ENCODE measurements at places on chromosomes 13 and 19.

- no peak for DNase-seq
These were observed 228.6 kb downstream of the DNAJC15 start for GRCh38 chr13:43251961-43252360.

DNA sequence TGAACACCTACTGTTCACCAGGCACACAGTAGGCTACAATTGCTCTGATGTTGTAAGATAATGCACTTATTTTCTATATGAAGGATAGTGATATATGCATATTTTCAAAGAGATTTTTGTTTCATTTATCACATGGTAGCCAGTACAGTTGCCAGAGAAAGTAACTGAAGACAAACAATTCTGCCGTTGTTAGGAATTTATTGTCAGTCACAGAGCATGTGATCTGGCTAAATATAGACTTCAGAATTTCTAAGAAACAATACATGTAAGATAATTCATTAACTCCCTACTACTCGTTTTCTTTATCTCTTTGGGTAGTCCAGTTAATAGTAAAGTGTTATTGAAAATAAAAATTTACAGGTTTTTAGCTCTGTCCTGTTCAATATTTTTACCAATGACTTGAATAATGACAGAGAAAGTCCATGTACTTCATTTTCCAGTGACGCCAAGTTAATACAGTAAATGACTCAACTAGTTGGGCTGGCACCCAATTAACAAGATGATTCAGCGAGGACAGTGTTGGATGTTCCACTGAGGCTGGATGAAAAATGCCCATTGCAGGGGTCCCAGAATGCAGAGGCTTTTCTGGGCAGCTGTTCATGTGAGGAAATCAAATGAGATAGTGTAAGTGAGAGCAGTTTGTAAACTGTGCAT, 35.6 kb downstream of the GJA3 start:
- DNase-seq = no peak

DNA sequence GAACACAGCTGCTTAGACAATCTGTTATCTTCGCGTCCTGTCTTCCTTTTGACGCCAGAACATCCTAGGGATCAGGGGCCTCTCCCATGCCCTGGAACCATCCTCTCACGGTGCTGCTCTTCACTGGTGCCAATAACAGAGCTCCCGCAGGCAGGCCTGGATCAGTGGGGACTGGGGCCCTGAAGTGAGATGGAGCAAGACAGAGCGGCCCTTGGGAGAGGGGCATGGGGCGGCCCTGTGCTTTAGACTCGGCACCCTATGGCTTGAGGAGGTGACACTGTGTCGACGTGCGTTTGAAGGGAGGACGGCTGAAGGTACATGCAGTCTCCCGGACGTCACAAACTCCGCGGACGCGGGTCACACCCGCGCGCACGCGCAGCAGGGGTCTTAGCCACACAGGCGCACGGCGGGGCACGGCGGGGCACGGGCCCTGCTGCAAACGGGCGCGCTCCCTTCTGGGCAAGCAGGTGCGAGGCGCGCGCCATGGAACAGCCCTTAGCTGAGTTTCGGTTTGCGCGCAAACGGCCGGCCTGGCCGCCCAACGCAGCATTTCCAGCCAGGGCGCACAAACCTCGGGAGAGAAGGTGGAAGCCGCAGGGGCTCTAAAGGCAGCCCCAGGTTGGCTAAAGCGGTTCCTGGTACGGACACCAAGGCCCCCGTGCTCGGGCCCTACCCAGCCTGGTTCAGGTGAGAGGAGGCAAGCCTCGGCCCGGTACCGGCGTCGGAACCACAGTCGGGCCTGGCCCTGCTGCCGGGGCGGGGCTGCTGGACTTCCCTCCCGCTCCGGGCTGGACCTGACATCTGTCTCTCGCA, 16.5 kb upstream of the RNF17 start:
- DNase-seq = peak; percentile 74

- DNase-seq = no peak
These were observed 11.9 kb downstream of the TMEM255B start for GRCh38 chr13:113770937-113771336.

DNA sequence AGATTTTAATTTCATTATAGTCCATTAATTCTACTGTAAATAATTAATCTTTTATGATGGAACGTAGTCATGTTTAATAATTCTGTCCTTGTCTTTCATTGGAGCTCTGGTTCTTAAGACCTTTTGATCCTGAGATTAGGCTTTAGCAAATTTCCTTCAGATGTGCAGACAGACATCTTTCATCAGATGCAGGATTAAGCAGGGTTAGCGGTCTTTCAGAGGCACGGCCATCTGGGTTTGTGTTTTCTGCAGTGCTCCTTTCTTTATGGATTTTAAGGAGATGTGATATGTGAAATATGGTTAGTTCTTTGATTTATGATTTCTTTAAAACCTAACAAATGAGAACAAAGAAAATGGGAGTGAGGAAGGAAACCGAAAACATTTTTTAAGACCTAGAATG, 643.9 kb upstream of the SGCG start:
- DNase-seq = no peak

GRCh38 chr13:95168191-95168590, 133.1 kb downstream of the ABCC4 start:
- DNase-seq = no peak

DNA sequence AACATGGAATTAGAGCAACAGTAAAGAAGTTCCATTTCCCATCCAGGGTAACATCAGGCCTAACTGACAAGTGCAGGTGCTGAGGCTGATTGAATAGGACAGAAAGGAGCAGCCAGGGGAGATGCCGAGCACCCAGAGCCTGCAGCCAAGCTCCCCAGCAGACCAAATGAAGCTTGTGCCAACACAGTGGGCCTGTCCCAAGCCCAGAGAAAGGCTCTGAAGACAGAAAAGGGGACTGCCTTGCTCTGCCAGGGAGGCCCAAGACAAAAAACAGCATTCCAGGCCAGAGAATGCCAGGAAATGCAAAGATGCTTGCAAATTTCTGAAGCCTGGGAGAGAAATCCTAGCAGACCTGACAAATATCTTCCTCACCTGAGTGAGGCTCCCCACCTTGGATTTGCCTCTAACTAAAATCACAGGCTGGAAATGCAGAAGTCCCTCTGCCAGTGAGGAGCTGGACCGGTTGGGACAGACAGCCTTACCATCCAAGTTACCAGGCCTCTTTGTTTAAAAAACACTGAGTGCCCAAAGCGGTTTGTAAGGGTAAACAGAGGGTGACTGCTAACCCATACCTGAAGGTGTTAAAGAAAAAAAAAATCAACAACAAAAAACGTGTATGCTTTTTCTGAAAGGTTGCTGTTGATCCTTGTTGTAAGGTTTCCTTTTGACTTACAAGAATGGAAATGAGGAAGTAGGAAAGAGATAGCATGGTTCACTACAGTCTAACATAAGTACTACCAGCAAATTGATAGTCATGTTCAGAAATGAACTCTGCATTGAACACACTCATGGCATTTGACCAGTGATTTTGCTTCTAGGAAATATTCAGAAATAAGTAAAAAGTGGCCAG, 11.8 kb upstream of the HMGB1 start:
- no peak for DNase-seq

- peak; percentile 77 for DNase-seq
These were observed 195.3 kb downstream of the LIG4 start for GRCh38 chr13:108020027-108020426.

GRCh38 chr19:49594157-49594992, 3.4 kb downstream of the PRR12 start:
- no peak for DNase-seq

DNA sequence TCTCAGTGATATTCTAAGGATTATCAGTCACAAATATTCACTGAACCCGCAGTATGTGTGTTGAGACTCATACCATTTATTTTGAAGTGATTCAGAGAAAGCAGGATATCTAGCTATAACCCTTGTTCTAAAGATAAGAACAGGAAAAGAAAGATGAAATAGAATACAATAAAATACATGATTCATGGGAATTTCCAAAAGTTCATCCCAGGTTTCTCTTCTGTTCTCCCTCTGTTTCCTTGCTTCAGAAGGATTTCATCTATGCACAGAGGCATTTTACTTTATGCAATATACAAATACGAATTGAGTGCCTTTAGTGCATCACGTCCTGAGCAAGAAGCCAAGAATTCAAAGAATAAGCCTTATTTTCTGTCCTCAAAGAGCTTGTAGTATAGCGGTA, 274.4 kb upstream of the GPC6 start:
- DNase-seq = no peak

DNA sequence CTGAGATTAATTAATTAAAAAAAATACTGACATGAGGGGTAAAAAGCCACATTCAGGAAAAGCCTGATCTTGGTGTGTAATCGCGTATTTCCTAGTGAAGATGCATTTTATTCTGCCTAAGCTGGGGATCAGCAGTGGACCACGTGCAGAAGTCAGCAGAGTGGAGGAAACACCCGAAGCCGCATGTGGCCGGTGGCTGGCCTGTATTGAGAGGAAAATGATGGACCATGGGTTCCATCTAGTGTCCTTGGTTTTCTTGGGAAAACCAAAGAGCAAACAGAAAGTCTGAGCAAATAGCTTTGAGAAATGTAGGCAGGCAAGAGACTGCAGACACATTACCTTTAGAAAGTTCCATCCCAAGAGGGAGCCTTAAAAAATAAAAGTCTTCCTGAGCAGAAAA, 23.7 kb upstream of the SHISA2 start:
- DNase-seq = no peak

DNA sequence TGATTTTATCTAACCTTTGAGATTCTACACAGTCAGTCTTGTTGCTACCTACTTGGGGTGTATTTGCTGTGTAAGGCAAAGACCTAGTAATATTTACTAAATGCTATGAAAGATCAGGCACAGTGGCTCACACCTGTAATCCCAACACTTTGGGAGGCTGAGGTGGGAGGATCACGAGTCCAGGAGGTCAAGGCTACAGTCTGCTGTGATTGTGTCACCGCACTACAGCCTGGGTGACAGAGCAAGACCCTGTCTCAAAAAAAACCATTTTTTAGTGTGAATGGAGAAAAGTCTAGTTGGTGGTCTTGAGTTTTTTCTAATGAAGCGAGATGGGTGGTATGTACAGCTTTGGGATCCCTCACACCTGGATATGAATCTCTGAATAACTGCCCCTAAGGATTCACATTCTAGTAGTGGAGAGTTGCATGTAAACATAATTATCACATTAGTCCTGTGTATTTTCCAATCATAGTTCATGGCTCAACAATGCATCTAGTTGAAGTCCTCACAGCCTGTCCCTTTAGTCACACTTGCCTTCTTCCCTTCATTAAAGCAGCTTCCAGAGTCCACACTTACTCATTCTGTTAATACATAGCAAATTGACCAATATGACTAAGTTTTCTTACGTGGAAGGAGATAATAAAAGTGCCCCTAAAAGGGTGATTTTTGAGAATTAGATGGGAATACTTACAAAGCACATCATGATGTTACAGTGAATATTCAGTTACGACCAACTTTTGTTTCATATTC, 7.5 kb downstream of the RPL21 start:
- DNase-seq = no peak

DNA sequence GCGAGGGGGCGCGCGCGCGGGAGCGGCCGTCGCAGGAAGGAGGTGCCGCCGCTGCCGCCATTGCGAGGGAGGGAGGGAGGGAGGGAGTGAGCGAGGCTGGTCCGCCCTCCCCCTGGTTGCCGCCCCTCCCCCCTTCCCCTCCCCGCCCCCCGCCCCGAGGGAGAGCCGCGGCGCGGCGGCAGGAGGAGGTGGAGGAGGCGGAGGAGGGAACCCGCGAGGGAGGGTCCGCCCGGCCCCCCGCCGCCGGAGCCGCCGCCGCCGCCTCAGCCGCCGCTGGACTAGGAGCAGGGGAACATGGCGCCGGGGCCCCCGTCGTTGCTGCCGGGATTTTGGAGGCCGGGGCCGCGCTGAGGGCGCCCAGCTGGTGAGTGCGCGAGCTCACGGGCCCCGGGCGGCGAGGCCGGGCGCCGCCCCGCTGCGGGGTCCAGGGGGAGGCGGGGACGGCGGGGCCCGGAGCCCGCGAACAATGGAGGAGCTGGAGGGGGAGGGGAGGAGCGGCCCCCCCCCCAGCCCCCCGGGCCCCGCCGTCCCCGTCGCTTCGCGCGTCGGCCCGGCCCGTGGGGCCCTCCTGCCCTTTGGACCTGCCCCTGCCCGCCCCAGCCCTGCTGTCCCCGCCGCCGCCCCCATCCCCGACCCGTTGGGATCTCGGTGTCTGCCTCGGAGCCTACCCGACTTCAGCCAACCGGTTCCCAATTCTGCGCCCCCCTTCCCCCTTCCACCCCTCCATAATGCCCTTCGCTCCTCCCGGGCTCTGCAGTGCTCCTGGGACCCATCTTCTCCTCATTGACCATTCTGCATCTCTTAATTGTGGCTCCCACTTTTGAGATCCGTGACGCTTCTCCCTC, at the start of gene ARHGAP35:
ARHGAP35 (plus strand) TSS at position 152 of the 845 bp plus-strand sequence. CDS start 57,679 bp downstream, outside the sequence.
- DNase-seq = peak; percentile 93

DNA sequence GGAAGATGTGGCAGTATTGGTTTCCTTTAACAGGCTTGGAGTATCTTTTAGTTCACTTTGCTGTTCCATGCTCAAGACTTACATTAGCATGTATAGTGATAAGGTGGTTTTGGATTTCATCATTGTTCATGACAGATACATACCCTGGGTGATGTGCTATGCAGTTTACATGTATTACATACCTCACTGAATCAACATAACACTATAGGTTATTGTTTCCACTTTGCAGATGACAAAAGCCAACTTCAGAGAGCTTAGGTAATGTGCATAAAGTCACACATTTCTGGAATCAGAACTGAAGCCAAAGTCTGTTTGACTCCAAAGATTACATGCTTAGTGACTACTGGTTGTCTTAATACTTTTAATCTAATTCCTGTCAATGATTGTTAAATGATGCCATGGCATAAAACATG, 7.1 kb downstream of the COMMD6 start:
- no peak for DNase-seq

GRCh38 chr13:114279146-114279545, 2.3 kb upstream of the UPF3A start:
- no peak for DNase-seq

DNA sequence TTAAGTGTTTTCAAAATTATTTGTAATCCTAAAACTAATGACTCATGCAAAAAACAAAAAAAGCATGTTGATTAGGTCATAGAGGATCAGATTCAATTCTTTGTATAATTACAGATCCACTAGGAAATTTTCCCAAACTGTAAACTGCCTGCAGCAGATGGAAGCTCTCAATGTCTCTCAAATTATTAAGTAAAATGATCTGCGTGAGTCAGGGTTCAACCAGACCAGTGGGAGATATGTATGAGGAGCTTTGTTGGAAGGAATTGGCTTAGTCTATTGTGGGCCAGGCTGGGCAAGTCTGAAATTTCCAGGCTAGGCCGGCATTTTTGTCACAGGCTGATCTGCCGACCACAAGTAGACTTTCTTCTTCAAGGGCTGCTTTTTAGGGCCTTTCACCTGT, 14.4 kb upstream of the SACS start:
- no peak for DNase-seq

- DNase-seq = peak; percentile 60
These were observed 28.9 kb downstream of the SOX21 start for GRCh38 chr13:94683409-94683808.

- DNase-seq = peak; percentile 82
These were observed 1.8 kb downstream of the MBNL2 start for GRCh38 chr13:97223711-97224541.

- DNase-seq = peak; percentile 46
These were observed 111.0 kb downstream of the HSPH1 start for GRCh38 chr13:31050486-31051400.

GRCh38 chr19:48487544-48487943, 18.4 kb downstream of the CYTH2 start:
- no peak for DNase-seq

- DNase-seq = no peak
These were observed 33.8 kb downstream of the PEX11G start for GRCh38 chr19:7454998-7455397.

All from islet precursor cell (in vitro differentiated cells).